Muscle of arm (tissue), 14 donors: ENCODE measurements at places on chromosomes 2 and 18. TPM values are rescaled to one million over a fixed set of nuclear protein-coding genes. Genes with fewer than 3 reads are reported as not detected.

MRPL33 gene
- 122 TPM for polyA plus RNA-seq

AOX1 gene
- polyA plus RNA-seq: not detected

SALL3 gene
- polyA plus RNA-seq: not detected

CYP27A1 gene
- polyA plus RNA-seq: 23.8 TPM

DNA sequence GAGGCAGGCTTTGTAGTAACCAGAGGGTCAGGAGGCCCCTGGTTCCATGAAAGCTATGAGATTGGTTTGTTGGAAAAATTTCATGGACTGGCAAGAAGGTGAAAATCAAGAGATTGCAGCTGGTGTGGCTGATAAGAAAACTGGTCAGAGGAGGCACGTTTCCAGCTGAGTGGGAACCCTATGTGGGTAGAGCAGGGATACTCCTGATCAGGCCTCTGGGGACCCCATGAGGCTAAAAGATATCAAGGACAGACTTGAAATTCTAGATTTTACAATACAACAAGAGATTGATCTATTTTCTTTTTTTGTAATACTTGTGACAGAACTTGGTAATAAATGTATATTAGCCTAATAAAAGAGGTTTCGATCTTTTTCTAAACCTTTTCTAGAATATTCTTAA, 1615.1 kb downstream of the DPP10 start:
- no peak for DNase-seq

- DNase-seq: no peak
Observed at GRCh38 chr2:222745836-222746559, 74.5 kb downstream of the MOGAT1 start.

DNA sequence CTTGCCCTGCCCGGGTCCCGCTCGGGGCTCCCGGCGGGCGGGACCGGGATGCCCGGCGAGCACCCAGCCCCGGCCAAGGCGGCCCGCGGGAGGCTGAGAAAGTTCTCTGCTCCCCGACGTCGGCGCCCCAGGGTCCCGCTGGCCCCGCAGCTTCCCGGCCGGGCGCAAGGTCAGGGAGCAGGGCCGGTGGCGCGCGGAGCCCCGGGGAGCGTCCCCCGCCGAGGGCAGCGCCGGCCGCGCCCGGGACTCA, 331 bp downstream of the SERPINE2 start:
- DNase-seq: no peak

DNA sequence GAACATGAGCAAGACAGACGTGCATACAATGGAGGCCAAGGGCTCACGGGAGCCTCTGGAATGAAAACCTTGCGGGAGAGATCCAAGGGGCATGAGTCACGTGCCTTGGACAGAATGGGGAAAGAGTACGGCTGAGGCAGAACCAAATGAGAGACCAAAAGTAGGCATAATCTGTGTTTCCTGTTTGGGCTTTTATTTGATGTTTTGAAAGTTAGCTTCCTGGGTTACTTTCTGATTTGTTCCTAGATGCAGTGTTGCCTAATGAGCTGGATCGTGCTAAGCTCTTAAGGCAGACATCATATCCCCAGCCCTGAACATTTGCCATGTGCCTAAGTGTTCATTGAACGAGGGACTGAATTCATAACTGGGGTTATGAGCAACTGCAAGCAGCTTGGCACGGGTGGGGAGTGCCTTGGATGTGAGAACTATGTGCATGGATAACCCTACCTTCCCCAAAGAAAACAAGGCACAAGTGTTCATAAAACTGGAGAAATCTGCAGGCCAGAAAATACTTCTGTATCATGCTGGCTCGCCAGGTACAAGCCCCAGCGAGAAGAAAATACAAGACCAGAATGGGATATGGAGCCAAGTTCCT, 60.3 kb upstream of the RPL31 start:
- DNase-seq: no peak

GRCh38 chr2:192243488-192243887, 48.8 kb upstream of the TMEFF2 start:
- no peak for DNase-seq

DNA sequence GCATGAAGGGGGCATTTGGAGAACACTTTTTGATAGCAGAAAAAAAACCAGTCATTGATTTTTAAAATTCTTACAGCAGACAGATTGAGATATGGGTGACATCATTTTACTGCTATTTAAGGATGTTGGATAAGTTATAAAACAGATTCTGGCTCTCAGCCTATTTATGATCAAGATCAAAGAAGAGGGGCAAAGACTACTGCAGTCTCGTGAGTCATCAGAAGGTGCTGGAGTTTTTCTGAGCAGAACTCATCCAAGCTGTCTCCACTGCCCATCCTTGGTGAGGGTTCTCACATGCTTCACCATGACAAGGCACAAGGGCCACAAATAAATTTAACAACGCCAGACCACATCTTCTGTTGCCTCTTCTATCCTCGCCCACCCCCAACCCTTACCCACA, 58.8 kb downstream of the ST6GAL2 start:
- no peak for DNase-seq

DNA sequence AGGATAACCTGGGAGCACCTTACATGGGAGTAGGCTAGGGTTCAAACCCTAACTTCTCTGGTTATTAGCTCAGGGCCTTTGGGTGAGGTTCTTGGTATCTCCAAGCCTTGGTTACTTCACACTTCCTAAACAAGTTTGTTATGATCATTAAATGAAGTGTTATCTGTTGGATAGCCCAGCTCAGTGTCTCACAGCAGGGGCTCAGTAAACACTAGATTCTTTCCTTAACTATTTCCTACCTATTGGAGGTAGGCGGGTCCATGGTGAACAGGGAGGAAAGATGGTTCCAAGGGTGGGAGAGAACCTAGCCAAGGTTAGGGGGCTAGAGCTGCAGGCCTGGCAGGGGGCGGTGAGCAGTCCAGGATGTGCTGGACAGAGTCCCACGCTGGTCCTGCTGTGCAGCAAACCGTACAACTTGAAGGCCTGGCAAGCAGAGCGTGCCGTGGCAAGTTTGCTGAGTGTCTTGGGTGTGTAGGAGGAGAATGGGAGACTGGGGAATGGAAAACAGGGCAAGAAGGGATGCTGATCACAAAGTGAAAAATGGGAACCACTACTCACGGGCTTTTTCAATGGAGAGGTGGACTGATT, 259.1 kb downstream of the PRKCE start:
- DNase-seq: no peak

DNA sequence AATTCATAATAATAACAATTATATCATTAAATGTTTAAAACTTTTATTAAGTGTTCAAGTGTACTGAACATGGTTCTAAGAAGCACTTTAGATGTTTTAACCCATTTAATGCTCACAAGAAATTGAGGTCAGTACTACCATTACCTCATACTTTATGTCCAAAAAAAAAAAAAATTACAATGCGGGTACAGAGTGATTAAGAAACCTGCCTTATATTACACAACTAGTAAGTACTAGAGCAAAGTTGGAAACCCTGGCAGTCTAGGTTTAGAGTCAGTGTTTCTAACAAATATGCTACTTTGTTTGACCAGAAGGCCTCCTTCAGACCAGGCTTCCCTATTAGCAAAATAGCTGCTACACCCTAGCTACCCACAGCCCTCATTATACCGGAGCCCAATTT, 28.5 kb downstream of the PLEKHM3 start:
- DNase-seq: no peak
